RKO (cell line): ENCODE measurements at places on chromosomes 2 and 18.

- DNase-seq, result no peak
These were observed 357.0 kb upstream of the TMEFF2 start for GRCh38 chr2:192551760-192552159.

DNA sequence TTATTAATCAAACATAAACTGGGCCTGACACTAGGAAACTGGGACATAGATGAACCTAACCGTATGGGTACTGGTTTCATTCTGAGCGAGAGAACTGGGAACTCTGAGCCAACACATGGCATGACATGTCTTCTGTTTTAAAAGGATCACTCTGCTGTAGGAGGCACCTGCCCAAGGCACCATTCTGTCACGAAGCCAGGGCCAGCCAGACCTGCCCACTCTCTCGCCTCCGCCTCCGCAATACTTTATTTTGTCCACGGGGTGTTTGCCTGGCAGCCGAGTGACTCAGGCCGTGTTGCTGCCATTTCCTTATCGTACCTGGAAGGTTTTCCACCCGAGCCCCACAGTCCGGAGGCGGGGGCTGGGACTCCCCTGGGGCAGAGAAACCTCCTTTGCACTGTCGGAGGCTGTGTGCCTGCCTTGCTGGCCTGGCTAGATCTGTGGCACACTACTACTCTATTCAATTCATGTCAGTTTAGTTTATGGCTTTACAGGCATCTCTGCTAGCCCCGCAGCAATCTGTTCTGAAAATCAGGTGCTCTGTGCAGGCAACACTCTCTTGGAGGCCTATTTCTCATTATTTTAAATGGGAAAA lies 120.4 kb upstream of the ACKR3 start:
- no peak for DNase-seq

GRCh38 chr18:33581856-33582255 lies 3.8 kb downstream of the ASXL3 start:
- DNase-seq, result no peak

DNA sequence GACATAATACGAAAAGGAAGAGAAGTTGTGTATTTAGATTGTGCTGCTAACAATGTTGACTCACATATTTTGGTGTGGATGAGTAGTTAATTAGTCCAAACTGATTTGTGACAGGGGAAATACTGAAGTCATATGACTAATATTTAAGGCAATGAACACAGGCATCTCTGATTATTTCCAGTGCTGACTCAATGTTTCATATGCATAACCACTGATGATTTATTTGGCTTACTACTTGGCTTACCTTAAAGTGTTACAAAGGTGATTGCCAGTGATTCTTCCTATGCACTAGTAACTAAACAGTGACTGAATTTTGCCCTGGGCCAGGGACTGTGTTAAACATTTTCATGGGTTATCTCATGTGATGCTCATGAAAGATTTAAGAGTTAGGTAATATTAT lies 722.6 kb downstream of the METTL4 start:
- DNase-seq, result peak; percentile 30

DNA sequence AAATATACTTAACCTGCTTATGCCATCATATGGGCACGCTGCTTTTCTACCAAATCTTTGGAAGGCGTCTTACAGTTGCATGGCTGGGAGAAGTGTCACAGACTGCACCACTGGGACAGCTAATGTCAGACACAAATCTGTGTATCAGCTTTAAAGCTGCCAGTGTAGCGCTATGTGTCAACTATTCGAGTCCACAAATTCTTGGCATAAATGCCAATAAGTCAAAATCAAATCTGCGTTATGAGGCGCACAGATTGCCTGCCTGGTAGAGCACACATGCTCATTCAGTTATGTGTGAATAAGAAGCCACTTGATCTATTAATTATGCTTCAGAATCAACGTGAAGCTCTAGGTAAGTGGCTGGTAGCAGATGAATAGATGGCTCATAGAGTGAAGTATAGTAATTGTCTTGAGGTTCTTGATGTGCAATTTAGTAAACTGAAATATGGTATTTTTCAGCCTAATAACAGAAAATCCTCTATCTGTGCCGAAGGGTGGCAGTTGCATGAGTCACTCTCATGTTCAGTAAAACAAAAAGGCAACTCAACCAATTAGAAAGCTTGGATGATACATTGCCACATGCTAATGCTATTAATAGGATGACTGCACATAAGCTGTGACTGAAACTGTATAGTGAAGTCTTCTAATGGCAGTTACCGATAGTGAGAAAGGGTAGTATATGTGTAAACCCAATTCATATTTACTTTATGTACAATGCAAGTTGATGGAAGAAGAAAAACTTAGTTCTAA lies 52.0 kb downstream of the DCC start:
- DNase-seq, result no peak

DNA sequence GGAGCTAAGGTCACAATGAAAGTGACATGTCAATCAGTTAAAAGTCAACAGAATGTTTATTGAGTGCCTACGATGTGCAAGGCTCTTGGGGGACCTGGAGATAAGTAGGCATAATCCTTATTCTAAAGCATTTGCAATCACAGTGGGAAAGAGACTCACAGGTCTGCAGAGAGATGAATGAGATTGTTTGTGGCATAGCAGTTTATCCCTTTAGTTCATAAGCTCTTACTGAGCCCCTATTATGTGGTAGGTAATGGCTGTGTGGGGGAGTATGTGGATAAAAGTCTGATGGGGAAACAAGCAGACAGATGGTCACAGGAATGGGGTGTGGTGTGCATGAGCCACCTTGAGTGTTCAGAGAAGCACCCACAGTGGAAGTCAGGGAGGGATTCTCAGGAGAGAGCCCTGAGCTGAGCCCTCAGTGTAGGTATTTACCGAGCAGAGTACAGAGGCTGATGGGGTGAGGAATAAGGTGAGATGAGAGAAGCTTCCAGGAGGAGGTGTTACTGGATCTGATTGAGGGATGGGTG lies 48.1 kb downstream of the EMILIN2 start:
- no peak for DNase-seq
